T-cell (primary cell): ENCODE measurements at places on chromosomes 11 and 22. TPM values are rescaled to one million over a fixed set of nuclear protein-coding genes. Genes with fewer than 3 reads are reported as not detected.

The MYEOV gene
- 0.22 TPM for total RNA-seq

The SOX6 gene
- total RNA-seq = not detected

The ROM1 gene
- 4.0 TPM for total RNA-seq

The SPTBN2 gene
- not detected for total RNA-seq

The OR51I1 gene
- not detected for total RNA-seq

The ARAP1 gene
- total RNA-seq = 156 TPM

The C11orf97 gene
- not detected for total RNA-seq

The TYR gene
- not detected for total RNA-seq

The FAM83F gene
- 0.28 TPM for total RNA-seq

The KLHL35 gene
- 0.33 TPM for total RNA-seq

The SMC1B gene
- 0.06 TPM for total RNA-seq

The UPK3A gene
- not detected for total RNA-seq

The OR51B5 gene
- total RNA-seq = 0.45 TPM

The SDHAF2 gene
- 36.2 TPM for total RNA-seq

The CD59 gene
- 85.8 TPM for total RNA-seq

The GDPD4 gene
- not detected for total RNA-seq

The SCO2 gene
- 5.6 TPM for total RNA-seq

The CRACR2B gene
- total RNA-seq = 2.0 TPM

The USP2 gene
- 3.2 TPM for total RNA-seq

The SF3A1 gene
- 292 TPM for total RNA-seq

The CD248 gene
- 2.5 TPM for total RNA-seq

The CCDC88B gene
- total RNA-seq = 141 TPM

The CDC42EP1 gene
- total RNA-seq = not detected

The VSIG10L2 gene
- total RNA-seq = not detected

The PCSK7 gene
- 345 TPM for total RNA-seq
